Activated CD4-positive, alpha-beta T cell treated with anti-CD3 and anti-CD28 coated beads, Interleukin-2, amount 50 U/mL, for 48 hours (primary cell): ENCODE measurements at places on chromosomes 3 and 15.

- no peak for DNase-seq
Observed at GRCh38 chr3:31613654-31614053, 80.9 kb downstream of the STT3B start.

DNA sequence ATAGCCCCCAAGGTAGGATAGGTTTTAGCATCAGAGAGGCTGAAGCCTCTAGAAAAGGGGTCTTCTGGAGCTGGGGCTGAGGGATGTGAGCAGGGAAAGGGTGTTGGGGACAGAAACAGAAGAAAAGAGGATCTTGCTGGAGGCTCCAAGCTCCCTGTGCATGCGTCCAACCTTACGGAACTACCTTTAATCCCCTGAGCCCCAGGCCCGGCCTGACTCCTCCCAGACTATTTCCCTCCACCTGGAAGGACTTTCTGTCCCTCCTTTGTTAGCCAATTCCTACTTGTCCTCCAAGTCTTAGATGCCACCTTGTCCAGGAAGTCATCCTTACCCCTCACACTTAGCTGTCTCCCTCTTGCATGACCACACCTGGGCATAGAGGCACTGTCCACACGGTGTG lies 50.0 kb upstream of the VPS8 start:
- no peak for DNase-seq

GRCh38 chr15:75836959-75837334 lies 6.3 kb upstream of the UBE2Q2 start:
- DNase-seq, result peak; percentile 61

- DNase-seq, result no peak
Observed at GRCh38 chr3:151798466-151798865, 15.4 kb upstream of the AADAC start.

DNA sequence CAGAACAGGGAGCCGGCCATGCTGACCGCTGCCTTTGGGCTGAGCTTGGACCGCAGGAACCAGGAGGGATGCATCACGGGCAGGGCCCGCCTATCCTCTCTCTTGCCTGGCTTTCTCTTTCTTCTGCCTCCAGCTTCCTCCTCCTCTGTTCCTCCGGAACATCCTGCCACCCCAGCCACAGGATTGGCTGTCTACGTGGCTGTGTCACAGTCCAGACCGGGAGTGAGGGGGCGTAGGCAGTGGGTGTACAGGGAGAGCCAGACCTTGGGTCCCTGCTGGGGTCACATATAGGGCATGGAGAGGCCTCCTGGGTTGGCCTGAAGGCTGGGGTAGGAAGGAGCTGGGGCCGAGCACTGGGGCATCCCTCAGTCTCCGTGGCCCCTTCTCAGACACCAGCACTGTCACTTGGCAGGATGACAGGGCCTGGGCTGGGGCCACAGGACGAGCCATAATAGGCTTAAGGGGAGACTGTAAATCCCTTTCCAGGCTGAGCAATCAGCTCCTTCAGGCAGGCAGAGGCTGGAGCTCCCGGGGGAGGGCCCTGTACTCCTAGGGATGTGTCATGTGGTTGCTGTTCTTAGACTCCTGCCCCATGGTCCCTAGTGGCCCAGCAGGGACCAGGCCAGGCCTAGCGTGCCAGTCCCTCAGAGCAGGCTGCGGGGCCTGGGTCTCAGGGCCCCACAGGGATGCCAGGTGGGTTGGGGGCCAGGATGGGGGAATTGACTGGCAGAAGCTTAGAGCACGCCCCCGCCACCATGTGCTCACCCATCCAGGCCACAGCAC lies 25.4 kb downstream of the LINGO1 start:
- DNase-seq, result no peak

DNA sequence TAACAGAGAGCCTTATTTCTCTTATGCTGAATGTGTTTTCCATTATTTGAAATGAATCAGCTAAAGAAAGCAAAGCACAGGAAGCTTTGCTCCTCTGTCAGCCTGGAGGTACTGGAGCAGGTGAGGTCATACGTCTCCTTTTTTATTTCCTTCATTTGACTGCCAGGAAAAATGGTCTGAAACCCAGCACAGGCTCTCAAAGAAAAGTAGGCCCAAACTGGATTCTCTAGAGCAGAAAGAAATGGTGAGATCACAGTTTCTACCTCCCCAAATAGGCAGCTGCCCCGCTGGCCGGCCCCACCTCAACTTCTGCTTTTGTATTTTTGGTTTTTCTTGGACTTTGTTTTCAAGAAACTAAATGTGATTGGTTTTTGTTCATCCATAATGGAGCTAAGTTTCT lies 95.1 kb downstream of the RPL39L start:
- DNase-seq, result no peak

DNA sequence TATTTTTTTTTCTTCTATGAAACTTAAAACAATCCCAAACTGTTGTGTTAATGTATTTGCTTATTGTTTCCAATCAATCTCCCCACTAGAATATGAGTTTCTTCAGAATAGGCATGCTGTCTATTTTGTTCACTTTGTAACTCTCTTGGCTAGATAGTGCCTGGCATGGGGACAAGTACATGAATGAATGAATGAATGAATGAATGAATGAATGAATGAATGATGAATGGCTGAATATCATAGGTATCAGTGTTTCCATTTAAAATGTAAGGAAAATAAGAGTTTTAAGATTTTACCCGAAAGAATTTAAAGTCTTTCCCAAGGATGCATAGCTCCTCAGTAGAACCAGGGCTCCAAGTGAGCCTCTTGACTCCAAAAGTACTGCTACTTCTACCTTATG lies 294.9 kb upstream of the GADL1 start:
- DNase-seq, result no peak

- no peak for DNase-seq
Observed at GRCh38 chr3:101632586-101632985, 44.3 kb downstream of the ZBTB11 start.

GRCh38 chr3:157078131-157078810 lies 81.7 kb downstream of the CCNL1 start:
- no peak for DNase-seq

GRCh38 chr3:110243081-110243480 lies 828.5 kb upstream of the NECTIN3 start:
- no peak for DNase-seq

GRCh38 chr3:186456731-186457191 lies 87.4 kb downstream of the CRYGS start:
- DNase-seq, result no peak

DNA sequence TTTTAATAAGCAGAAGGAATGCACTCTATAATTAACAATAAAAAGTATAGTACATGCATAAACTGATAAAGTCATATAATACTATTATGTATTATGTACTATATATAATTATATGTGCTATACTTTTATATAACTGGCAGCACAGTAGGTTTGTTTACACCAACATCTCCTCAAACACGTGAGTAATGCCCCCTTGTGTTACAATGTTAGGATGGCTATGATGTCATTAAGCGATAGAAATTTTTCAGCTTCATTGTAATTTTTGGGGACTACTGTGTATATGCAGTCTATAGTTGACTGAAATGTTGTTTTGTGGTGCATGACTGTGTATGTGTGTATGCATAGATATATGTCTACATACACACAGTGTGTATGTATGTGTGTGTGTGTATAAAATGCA lies 100.6 kb downstream of the SLMAP start:
- no peak for DNase-seq

GRCh38 chr3:15486979-15487378 lies 34.5 kb downstream of the COLQ start:
- DNase-seq, result no peak

- peak; percentile 59 for DNase-seq
Observed at GRCh38 chr15:52331490-52332240, 36.1 kb upstream of the MYO5C start.

DNA sequence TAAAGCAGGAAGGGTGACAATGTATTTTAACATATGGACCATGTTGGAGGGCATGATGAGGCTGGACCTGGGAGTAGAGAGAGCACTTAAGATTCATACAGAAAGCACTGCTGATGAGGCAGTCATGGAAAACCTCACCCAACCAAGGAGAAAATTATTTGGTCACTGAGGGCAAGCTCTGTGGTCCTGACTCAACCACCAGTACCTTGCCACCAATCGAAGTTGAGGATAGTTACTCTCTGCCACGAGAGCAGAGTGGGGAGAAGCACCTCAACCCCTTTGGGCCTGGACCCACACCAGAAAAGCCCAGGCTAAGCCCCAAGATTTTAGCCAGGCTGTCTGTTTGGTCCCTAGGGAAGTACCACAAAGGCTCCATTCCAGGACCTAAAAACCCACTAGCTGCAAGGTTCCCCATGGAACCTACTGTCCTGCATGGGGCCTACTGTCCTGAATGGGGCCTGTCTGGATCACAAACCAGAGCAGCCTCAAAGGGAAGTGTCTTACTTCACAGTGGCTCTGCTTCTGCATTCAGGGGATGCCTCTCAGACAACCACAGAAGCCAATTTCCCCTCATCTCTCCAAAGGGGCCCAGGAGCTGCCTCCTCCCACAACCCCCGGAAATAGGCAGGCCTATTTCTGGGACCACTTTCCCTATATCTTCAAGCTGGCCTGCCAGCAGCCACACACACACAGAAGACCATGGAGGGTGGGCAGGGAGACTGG lies 4.2 kb downstream of the CCDC71 start:
- peak; percentile 25 for DNase-seq

DNA sequence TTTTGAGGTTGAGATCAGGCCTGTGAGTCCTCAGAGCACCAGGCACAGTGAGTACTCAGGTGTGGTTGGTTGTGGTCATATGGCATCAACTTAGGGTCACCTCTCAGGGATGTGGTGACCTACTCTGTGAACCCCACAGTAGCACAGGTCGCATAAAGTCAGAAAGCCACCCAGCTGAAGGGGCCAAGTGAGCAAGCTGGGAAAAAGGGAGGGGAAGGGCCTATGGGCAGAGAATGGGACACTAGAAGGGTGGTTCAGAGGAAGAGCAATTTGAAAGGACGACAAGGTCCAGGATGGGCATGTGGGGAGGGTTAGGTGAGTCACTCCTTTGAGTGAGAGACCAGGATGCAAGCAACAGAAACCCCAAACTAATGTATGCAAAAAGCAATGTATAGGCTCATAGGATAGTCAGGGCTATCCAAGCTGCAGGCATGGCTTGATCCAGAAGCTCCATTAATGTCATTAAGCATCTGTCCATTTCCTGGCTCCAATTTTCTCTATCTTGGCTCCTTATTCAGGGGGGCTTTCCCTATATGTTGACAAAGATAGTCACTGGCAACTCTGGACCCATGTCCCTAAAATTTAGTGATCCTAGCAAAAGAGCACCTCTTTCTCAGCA lies 33.5 kb downstream of the HMCES start:
- DNase-seq, result no peak

DNA sequence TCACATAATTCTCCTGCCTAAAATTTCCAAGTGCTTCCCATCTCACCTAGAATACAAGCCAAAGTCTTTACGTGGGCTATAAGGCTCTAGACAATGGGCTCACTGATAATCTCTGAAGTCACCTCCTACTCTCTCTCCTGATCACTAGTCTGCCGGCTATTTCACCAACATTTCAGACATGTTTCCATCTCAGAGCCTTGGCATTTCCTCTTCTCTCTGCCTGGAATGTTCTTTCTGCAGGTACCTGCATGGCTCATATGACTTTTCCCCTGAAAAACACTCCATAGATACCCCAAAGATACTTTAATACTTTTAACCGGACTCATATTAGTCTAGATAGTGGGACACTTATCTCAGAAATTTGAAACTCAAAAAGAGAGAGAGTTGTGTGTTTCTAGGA lies 32.7 kb downstream of the CD200 start:
- no peak for DNase-seq

DNA sequence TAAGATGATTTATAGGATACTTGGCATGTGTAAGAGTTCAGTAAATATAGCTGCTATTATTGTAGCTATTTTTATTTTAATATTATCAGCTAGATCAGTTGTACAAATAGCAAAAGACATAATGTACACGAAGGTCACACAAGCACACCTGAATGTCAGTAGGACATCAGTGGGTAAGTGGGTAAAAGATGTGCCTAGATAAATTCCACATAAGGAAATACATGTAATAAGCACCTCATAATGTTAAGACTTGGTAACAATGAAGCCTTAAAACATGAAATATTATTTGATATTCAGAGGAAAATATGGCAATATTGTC lies 41.5 kb downstream of the ABHD2 start:
- DNase-seq, result no peak

DNA sequence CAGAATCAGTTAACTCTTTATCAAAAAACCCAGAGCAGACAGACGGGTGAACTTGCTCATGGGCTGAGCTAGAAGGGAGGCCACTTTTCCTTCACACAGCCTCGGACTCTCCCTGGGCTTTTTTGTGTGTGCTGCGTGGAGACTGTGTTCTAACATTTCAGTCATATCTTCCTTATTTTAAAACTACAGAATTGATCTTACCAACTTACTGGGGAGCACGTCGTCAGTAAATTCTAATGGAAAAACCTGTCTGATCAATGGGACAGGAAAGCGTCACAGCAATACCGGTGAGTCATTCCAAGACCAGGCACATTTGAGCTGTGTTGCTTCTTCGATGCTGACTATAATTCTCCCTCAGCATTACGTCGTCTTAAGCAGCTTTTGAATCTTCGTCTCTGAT lies 145.1 kb downstream of the LPP start:
- peak; percentile 60 for DNase-seq

DNA sequence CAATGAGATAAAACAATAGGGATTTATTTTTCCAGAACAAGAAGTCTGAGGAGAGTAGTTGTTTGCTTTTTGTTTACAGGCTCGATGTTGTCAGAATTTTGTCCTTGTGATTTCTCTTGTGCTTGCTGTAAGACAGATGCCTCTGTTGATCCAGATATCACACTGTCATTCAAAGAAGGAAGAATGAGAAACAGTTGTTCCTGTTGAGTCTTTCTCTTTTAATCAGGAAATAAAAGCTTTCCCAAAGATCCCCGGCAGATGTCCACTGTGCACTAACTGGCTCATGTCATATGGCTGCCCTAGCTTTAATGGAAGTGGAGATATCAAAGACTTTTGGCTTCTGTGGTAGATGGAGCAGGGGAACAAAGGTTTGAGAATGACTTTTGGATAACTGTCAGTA lies 6.8 kb downstream of the SERPINI1 start:
- DNase-seq, result no peak

- DNase-seq, result no peak
Observed at GRCh38 chr15:22224241-22224671, 143.9 kb downstream of the OR4M2 start.

DNA sequence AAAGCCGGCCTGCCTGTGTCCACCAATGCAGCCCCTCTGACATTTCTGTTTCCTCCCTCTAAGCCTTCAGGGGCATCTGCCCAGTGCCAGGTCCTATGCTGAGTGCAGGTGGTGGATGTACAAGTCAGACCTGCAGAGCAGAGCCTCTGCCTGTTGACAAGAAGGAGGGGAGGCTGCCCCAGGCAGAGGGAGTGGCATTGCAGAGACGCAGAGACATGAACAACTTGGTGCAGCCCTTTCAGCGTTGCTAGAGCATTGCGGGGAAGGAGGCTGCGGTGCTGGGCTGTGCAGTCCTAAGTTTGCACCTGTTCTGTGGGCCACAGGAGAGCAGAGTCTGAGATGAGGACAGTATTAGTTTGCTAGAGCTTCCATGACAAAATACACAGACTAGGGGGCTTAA lies 65.2 kb downstream of the LSM3 start:
- no peak for DNase-seq

DNA sequence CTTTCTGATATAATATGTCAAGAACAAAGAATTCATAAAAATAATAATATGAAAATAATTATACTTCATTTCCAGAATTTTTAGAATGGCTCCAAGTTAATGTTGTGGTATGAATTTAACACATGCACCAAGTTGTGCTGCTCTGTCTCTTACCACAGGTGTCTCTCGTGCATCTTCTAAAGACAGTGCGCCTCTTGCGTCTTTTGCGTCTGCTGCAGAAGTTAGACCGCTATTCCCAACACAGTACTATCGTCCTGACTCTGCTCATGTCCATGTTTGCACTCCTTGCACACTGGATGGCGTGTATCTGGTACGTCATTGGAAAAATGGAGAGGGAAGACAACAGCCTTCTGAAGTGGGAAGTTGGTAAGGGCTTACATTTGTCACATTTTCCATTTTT lies 246.6 kb downstream of the KCNH8 start:
- no peak for DNase-seq

- no peak for DNase-seq
Observed at GRCh38 chr3:23863060-23863459, 53.7 kb downstream of the NKIRAS1 start.
